GM12865 (cell line): ENCODE measurements at places on chromosomes 13 and 19.

GRCh38 chr13:98065468-98065867 is 77.4 kb upstream of the FARP1 start:
- no peak for DNase-seq

- no peak for DNase-seq
These were observed 6.7 kb downstream of the SPPL2B start for GRCh38 chr19:2334986-2335846.

DNA sequence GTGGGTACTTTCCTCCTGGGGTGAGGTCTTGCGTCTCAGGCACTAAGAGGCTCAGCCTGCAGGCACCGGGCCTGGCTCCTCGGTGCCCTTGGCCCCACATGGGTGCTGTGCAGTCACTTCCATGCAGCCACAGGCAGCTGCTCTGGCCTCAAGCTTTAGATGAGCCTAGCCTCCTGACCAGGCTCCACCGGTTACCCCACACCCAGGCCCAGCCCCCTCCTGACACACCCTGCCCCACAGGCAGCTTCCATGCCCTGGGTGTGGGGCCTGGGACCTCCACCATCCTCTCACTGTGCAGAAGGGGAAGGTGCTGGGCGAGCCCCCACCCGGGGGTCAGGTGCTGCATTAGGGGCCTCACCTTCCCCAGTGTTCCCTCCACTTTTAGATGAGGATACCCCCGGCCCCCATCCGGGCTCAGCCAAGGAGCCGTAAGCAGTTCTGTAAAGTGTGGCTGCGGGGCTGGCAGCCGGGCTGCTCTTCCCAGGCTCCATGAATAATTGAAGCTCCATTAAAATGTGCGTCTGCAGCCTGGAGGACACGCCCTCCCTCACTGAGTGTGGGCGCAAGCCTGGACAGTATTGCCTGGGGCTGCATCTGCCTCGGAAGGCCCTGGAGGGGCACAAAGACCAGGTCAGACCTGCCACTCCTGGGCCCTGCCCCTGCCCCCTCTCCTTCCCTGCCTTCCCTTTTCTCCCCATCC is 72.5 kb upstream of the KCTD15 start:
- DNase-seq: no peak

DNA sequence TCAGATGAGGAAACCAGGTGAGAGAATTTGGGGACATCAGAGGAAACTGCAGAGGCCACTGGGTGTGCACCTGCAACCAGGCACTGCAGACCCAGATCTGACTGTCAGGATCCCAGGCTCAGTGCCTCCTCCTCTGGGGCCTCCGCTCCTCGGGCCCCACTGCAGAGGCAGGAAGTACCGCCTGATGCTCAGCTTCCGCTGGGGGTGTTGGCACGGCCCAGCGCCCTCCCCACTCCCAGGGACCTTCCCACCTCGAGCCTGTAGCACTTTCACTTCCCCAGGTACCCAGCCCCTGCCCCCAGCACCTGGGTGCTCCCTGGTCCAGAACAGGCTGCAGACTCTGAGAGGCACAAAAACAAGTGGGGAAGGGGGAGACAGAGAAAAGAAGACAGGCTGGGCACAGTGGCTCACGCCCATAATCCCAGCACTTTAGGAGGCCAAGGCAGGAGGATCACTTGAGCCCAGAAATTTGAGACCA is 1.4 kb upstream of the CD37 start:
- DNase-seq: peak; percentile 93

DNA sequence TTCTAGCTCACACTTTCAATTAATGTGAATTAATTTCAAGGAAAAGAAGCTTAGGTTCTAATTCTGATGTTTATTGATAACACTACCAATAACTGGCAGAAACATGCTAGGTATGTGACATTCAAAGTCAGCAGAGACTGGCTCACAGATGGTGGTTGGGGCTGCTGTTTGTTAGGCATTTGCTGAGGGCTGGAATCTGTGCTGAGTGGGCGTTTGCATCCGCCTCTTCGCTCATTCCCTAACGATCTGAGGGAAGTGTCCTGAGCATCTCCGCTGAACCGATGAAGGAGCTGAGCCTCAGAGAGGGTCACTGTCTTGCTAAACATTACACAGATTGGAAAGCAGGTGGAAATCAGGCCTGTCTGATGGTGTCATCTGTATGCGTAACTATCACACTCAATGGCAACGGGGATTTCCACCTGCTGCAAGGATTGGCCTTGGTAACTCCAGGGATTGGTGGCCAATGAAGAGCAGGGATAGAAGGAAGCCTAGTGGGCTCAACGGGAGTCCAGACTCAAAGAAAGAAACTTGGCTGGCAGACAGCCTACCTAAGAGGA is 338.9 kb downstream of the TEX29 start:
- no peak for DNase-seq

DNA sequence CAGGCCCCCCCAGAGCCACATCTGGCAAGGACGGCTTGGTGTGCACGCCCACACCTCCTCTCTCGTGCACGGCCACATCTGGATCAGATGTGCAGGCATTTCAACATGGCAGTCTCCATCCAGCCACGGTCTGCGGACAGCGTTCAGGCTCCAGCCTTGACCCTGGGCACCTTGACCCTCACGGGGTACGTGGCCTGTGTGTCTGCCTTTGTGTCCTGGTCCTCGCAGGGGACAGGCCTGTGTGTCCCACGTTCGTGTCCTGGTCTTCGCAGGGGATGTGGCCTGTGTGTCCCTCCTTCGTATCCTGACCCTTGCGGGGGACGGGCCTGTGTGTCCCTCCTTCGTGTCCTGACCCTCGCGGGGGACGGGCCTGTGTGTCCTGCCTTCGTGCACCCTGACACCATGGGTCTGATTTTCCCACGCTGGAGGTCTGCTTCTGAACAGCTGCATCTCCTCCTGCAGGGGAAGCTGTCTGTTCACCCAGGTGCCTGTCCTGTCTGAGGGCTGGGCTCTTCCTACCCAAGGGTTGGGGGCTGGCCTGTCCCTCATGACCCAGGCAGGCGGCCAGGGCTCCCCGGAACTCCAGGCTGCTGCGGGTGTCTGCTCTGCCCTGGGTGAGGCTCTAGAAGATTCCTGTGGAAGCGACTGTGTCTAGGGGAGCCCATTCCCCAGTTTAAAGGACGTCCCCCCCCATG is 25.3 kb downstream of the RASA3 start:
- no peak for DNase-seq

GRCh38 chr19:20271215-20271926 is 104.4 kb downstream of the ZNF486 start:
- no peak for DNase-seq

DNA sequence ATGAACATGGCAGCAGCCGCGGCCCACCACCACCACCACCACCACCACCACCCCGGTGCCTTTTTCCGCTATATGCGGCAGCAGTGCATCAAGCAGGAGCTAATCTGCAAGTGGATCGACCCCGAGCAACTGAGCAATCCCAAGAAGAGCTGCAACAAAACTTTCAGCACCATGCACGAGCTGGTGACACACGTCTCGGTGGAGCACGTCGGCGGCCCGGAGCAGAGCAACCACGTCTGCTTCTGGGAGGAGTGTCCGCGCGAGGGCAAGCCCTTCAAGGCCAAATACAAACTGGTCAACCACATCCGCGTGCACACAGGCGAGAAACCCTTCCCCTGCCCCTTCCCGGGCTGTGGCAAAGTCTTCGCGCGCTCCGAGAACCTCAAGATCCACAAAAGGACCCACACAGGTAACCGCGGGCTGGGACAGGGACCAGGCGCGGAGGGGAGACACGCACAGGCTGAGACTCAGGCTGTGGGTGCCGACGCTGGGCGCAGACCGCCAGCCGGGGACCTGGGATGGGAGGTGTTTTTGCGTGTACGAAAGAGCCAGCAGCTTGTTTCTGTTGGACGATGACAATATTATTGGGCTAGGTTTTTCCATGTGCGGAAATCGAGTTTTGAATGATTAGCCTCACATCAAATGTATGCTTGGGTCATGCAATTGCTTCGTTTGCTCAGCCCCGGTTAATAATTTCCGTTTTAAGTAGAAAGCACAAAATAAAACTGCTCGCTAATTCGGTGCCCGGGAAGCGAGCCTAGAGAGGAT is 1.3 kb downstream of the ZIC2 start:
- DNase-seq: no peak

GRCh38 chr13:73109288-73109899 is 50.6 kb downstream of the KLF5 start:
- DNase-seq: no peak

DNA sequence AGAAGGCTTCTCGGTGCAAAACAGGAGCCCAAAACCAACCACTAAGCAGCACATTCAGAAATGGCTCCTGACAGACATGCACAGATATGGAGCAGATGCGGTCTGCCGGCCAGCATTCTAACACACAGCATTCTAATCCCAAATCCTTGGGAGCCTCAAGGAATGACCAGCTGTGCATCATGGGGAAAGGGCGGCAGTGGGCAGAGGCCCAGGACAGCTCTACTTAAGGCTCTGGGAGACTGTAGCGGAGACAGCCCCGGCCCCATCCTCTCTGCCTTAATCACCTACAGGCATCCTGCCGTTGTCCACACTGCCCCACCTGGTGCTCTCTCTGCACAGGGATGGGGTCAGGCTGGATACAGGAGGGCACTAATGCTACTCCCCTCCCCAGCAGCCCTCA is 1016.0 kb downstream of the UQCRFS1 start:
- no peak for DNase-seq

GRCh38 chr13:44231786-44232516 is 141.7 kb upstream of the SERP2 start:
- DNase-seq: no peak

DNA sequence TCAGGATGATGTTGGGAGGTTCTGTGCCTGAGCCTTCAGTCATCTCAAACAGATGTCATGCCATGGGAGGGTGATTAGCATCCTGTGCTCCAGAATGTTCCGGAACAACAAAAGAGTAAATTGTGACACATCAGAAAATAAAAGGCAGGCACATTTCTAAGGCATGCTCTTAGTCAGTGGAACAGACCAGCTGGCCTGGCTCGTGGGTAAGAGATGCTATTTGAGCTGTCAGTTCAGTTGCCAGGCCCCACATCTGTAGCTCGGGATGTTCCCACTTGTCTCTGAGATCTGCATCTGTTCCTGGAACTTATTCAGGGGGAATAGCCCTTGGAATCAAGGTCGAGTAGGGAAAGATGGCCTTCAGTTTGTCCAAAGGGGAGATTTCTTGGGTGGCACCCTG is 26.0 kb downstream of the OLFM4 start:
- no peak for DNase-seq

- no peak for DNase-seq
These were observed 246.1 kb downstream of the UQCRFS1 start for GRCh38 chr19:28966737-28967399.

DNA sequence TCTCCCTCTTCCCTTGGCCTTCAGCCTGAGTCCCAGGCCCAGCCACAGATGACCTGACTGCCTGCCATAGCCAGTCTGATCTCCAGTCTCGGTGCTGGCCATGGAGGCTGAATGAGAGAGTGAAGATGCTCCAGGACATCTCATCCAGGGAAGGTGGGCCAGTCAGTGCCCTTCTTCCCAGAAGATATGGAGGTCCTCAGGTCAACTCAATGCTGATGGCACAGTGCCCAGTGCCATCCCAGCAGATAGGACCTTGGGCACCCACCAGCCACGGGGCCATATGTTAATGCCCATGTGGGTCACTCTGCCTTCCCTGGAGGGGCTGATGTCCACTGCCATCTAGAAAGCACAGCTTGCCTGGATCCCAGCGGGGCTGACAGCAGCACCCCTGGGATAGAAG is 7.2 kb downstream of the VSTM2B start:
- no peak for DNase-seq

DNA sequence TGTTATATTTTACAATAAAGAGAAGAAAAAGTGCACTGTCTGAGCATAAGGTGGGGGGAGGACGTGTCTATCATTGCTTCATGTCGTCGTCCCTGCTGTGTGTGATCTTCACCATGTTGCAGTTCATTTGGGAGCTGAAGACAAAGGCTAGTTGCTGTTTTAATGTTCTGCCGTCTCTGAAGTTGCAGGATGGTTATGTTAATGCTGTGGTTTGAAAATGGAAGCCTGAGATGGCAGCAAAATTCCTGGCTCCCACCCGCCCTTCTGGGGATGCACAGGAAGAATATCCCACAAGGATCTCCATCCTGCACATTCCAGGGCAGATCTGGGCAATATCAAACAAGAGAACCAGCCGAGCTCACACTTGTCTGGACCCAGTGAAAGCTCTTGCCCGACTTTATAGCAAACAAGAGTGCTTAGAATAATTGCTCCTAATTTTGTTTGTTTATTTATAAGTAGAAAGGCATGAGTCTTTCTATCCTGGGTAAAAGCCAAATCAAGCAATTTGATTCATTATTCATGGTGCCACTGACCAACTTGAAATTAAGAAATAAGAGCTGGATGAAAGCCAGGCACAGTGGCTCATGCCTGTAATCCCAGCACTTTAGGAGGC is 110.3 kb upstream of the ABCC4 start:
- no peak for DNase-seq

GRCh38 chr19:42433503-42434260 is 6.5 kb upstream of the LIPE start:
- peak; percentile 75 for DNase-seq

- no peak for DNase-seq
These were observed 26.4 kb upstream of the FAM216B start for GRCh38 chr13:42754801-42755510.

DNA sequence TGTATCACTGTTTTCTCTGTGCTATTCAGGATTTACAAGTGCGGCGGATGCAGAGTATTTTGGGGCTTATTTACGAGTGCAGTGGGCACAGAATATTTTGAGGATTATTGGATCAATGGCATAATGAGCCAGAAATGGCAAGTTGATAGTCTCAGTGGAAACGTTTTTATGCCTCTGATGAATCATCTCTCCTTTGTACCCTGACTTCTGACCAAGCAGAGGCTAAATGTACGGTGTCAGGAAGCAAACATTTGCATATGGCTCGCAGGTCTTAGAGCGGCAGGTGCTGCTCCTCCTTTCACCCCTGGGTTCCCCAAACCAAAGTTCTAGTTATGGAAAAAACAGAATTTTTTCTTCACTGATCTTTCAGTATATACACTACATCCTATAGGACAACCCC is 94.5 kb downstream of the LIG4 start:
- DNase-seq: no peak

DNA sequence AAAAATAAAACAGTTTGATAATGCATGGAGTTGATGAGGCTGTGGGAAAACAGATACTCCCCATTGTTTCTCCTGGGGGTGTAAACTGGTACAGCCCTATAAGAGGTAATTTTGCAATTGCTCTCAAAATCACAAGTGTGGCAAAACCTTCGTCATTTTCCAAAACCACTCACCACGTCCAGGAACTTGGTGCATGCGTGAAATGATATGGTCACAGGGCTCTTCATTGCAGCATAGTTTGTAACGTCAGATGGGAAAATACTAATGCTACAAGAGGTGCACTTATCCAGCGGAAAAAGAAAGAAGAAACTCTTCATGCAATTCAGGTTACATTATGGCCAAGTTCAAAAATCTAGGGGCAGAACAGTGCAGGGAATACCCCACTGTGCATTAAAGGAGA is 11.9 kb upstream of the PLAUR start:
- no peak for DNase-seq

DNA sequence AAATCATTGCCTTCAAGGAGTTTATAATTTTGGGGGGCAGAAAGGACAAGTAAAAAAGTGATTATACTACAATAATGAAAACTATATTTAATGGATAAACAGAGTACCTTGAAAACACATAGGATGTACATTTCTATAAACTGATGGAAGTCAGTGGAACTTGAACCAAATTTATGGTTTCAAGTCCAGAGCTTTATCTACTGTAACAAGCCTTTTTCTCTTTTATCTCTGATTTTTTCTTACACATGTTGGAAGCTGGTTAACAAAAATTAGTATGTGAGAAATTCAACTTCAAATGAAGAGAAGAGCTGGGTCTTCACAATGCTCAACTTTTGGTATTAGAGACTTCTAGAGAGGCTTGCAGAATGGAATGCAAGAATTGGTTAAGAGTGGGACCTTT is 393.6 kb downstream of the LMO7 start:
- DNase-seq: no peak
